ENCODE measurements at places on chromosomes 3 and 15. TPM values are rescaled to one million over a fixed set of nuclear protein-coding genes. Genes with fewer than 3 reads are reported as not detected.

The SPINT1 gene
- 0.73 TPM for total RNA-seq

The TIGIT gene
- total RNA-seq: not detected

The GPR62 gene
- not detected for total RNA-seq

The NDN gene
- 0.03 TPM for total RNA-seq

The SLC28A2 gene
- not detected for total RNA-seq

The RAB6B gene
- total RNA-seq: 2.6 TPM

The NME9 gene
- total RNA-seq: not detected

The LRRC34 gene
- not detected for total RNA-seq

The C2CD4A gene
- 0.17 TPM for total RNA-seq

All from A549 treated with AZD2906 at 1 μM for 4 hours (cell line).